ENCODE measurements at places on chromosomes 13 and 19. TPM values are rescaled to one million over a fixed set of nuclear protein-coding genes. Genes with fewer than 3 reads are reported as not detected.

GRCh38 chr19:54256250-54257115 is 590 bp downstream of the LILRB5 start:
- DNase-seq: no peak

- peak; percentile 8 for DNase-seq
These were observed 91.3 kb downstream of the UQCRFS1 start for GRCh38 chr19:29121684-29122083.

- no peak for DNase-seq
These were observed 5.2 kb upstream of the BBC3 start for GRCh38 chr19:47236072-47236675.

DNA sequence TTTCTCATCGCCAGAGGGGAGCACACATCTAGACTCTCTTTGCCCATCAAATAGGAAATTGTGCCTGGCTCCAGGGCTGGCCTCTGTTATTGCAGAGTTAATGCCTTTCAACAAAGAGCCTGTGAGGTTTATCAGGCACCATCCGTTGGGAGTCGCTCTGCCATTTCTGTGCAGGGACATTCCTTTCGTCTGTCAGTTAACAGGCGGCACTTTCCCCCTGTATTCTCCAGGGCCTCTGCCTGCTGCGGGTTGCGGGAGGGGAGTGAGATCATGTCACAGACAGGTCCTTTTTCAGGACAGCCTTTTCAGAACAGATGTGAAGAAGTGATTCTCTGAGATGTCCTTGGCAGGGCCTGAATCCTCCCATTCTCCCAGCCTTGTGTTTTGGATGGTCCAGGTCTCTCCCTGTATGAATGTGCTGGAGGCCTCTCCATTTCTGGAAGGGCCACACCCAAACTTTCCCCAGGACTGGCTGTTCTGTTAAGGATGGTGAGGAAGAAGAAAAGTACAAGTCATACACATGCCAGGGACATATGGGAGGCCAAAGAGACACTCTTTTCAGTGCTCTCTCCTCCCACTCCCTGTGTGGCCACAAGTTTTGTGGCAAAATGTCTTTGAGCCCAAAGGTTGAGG is 14.9 kb downstream of the SERP2 start:
- no peak for DNase-seq

- DNase-seq: peak; percentile 94
These were observed 8.8 kb upstream of the TNFSF9 start for GRCh38 chr19:6521718-6522646.

The FUT2 gene
- total RNA-seq: 1.9 TPM

The ZNF681 gene
- total RNA-seq: 2.8 TPM

DNA sequence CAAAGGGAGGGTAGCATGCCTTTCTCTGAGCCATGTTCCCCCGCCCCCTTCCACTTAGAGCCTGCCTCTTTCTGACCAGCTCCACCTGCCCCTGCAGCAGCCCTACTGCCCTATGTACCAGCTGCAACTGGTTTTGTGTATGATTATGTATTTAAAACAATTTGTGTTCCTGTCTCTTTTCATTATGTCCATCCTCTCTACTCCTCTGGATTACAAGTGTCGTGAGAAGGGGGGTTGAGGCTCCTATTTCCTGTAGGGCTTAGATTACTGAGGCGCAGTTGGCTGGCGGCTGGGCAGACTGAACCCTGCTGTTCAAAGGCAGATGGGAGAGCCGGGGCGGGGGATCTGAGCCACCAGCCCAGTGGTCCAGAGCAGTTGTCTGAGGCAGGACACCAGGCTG is 213.3 kb downstream of the KCNRG start:
- no peak for DNase-seq

The NAPA gene
- 131 TPM for total RNA-seq

DNA sequence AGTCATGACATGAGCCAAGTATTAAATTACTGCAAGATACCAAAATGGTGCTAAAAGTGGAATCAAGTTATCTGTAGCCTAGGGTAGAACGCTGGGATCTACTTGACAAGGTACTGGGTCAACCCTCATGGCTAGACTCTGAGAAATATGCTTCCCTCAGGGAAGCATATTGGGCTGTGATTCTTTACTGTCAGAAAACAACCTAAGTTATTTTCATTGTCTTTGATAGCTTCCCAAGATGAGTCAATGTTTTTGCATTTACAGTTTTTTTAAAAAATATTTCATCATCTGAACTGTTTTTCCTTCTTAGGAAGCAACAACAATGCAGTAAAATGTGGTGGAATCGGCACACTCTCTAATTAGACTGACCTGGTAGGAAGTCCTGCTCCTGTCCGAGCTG is 218.0 kb downstream of the RGCC start:
- DNase-seq: no peak

The PLIN5 gene
- 0.40 TPM for total RNA-seq

DNA sequence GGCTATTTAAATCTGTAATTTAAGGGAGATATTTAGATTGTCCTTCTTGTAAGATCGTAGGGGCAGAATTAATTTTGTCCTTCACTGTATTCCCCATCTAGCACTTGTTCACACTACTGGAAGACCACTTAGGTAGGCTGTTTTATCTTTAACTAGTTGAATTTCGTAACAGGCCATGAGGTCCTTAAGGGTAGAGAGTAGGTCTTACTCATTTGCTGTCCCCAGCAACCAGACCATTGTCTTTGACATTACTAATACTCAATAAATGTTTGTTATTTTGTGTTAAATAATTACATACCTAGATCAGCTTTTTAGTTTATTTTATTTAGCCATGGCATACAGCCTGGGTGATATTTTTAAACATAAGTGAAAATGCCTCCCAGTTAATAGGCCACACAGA is 177.1 kb downstream of the PCCA start:
- DNase-seq: peak; percentile 71

The SHISA2 gene
- 68.7 TPM for total RNA-seq

- no peak for DNase-seq
These were observed 1770.2 kb upstream of the MIR17HG start for GRCh38 chr13:89577301-89577700.

DNA sequence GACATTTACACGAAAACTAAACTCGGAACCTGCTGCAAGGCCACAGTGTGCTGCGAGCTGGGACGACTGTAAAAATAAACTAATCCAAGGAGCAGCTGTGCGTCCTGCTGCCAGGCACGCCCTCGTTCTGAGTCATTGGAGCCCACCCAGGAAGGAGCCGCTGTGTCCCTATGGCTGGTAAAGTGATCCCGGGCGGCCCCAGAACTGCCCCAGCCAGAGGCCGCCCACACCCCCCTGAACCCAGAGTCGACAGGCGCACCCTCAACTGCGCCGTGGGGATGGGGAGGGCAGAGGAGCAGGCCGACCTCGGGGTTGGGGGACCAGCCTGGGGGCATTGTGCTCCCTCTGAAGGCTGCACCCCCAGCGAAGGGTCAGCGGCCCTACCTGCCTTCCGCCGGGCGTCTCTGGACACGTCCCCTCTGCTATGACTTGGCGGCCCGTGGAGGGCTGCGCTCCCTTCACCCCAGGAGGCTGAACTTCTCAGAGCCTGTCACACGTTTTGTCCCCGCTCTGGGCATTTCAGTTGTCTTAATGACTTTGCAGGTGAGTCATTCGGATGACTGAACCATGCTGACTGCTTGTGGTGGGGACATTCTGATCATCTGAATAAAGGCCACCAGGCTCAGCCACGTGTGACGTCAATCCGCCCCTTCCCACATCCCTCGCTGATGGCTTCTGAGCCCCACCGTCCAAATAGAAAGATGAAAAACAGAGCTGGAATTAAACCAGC is 42.7 kb downstream of the ADPRHL1 start:
- DNase-seq: peak; percentile 86

The BEST2 gene
- not detected for total RNA-seq

The PRSS57 gene
- total RNA-seq: not detected

Data from renal cortical epithelial cell (primary cell).